ENCODE measurements at places on chromosomes 16 and 17.

- no peak for DNase-seq
Measured at GRCh38 chr16:27285676-27286196, 17.2 kb upstream of the NSMCE1 start.

DNA sequence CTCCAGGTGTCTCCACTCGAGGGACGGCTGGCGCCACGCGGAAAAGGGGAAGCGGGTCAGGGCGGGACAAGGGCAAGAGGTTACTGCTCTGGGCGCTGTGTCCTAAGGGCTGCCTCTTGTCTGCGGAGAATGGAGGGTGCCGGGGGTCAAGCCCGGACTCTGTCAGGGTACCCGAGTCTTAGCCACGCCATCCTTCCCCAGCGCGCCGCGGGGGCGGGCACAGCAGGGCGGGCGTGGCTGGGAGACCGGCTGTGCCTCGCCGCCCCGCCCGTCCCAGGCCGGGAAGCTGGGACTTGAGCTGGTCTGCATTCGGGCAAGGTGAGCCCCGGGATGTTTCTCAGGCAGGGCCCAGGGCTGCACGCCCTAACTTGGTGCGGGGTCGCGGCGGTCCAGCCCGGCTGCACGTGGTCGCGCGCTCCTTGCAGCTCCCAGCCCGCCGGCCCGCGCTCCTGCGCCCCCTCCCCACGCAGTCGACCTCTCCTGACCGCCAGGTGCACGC lies 6.2 kb upstream of the ACTG1 start:
- DNase-seq: no peak

DNA sequence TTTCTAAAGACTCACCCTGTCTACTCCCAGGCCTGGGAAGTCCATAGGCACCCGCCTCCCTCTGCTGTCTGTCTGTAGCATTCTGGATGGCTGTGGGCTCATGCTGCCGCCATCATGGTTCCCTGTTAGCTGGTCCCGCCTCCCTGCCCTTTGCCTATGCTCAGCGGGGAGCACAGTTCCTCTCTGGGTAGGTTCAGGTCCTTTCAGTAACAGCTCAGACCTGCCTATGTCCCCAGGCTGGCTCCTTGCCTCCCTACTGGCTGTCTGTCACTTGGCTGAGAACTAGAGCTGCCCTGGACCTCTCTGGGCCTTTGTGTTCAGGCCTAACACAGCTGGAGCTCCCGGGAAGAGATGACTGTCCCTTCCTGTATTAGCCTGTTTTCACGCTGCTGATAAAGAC lies 317.9 kb downstream of the SNX29 start:
- no peak for DNase-seq

GRCh38 chr16:84985079-84986065 lies 26.0 kb downstream of the ZDHHC7 start:
- DNase-seq: no peak

DNA sequence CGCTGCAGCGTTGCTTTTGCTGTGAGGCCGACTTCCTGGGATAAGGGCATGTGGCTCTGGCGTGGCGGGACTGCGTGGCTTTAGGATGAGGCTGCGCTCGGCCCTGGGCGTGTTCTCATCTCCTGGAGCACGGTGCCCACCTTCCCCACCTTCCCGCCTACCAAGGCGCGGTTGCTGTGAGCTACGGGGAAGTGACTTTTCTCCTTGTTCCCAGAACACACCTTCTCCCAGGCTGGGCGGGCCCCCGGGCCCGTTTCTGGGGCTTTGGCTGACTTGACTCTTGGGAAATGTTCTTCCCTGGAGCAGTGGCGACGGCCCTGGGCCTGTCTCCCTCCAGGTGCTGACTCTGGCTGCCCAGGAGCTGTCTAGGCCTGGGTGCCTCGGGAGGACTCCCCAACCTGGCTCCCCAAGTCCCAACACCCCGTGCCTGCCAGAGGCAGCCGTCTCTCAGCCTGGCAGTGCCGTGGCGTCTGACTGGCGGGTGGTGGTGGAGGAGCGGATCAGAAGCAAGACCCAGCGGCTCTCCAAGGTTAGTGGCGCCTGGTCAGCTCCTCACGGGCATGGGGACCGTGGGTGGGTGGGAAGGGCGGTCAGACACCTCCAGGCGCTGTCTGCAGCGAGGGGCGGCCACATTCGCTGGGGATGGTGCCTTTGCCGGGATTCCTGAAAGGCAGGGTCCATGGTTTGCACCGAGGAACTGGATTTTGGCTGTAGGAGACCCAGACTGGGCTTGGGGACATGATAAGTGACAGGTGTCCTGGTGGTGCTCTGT lies 12.1 kb downstream of the TELO2 start:
- no peak for DNase-seq

- DNase-seq: no peak
Measured at GRCh38 chr16:53372992-53373871, 61.0 kb upstream of the RBL2 start.

GRCh38 chr17:59790910-59791309 lies 83.5 kb downstream of the VMP1 start:
- DNase-seq: no peak

All from Jurkat, Clone E6-1 (cell line).